Amniotic epithelial cell (primary cell): ENCODE measurements at places on chromosomes 4 and X.

DNA sequence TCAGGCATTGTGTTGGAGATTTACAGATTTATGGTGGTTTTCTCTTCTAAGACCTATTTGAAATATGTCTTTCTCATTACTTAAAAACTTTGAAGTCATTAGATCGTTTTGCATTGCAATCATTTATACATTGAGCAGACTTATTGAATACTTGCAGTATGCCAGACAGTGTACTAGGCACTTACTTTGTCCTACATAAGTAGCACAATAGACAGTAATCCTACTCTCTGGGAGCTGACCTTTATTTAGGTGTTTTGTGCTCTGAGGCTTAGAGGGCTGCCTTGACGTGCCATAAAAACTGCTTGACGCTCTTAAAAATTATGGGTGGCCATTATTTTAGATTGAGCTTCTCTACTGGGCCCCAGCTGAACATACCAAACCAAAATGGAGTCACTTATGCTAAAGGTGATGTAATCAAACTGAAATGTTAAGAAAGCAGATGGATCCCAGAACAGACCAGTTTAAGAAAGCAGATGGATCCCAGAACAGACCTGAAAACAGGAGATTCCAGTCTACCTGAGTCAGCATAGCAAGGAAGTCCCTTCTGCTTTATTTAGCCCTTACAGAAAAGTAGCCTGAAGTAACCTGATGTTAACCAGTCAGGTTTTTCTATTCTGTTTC is 42.4 kb downstream of the PTTG2 start:
- peak; percentile 53 for DNase-seq

DNA sequence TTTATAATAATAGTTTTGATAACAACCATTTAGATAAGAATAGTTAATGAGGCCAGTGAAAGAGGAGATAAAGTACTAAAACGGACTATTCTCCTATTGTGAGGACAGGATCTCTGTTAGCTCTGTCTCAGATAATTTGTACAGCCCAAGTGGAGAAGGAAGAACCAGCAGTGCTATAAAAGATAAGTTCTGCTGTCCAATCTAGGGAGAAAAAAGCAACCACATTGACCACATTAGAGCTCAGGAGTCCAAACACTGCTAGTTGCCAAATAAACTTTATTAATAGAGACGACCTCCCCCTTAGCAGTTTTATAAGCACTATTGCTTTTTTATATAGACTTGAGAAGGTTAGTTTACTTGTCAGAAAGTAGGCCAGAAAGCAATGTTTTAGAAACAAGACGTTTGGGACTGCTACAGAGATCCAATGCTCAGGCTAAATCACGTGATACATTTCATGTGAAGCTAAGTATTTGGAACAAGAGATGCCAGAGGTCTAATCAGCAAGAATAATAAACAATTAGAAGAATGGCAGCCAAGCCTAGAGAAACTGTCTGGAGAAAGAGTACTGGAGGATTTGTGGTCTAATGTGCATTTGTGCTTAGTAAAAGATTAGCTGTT is 15.9 kb downstream of the IL15 start:
- peak; percentile 77 for DNase-seq

GRCh38 chrX:78092296-78092695 is 11.8 kb upstream of the PGK1 start:
- peak; percentile 21 for DNase-seq

GRCh38 chr4:141810712-141811375 is 174.5 kb downstream of the IL15 start:
- DNase-seq, result no peak

DNA sequence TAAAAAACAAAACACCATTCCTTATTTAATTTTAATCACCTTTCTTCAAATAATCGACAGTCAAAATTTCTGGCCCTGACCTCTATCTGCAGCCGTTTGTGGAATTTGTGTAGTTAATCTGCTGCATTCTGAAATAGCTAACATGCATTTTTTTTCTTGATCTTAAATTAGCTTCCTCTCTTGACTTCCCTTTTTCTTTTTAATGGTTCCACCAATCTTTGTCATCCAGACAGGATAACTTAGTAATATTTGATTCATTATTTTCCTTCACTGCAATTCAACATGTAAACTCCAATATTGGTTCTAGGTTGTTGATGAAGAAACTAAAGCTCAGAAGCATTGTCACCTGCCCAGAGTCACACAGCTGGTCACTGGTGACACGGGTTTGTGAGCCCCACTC is 77.3 kb downstream of the ARHGAP10 start:
- no peak for DNase-seq

DNA sequence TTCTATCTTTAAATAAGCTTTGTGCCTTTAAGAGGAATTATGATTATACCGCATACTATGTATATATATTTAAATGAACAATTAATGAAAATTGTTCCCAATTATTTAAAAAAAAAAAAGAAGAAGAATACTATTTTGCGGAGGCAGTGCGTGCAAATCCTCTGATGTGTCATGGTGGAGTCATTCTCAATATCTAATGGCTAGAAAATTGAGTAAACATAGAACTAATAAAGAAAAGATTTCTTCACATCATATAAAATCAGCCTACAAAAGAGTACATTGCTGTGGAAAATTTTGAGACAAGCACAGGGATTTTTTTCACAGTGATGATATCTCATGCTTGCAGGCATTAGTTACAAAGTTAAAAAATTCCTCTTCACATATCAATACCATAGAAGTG is 2.6 kb upstream of the EREG start:
- no peak for DNase-seq

- DNase-seq, result peak; percentile 99
Observed at GRCh38 chr4:83128240-83128929, 13.9 kb upstream of the PLAC8 start.

- DNase-seq, result no peak
Observed at GRCh38 chrX:53071064-53071463, 11.1 kb upstream of the TSPYL2 start.

GRCh38 chrX:104391906-104392305 is 137.2 kb upstream of the ESX1 start:
- no peak for DNase-seq

GRCh38 chr4:105894660-105895582 is at the start of gene NPNT:
TSS of gene NPNT (plus strand) at chr4:105895471. CDS start at chr4:105895653, 182 bp downstream.
- no peak for DNase-seq

DNA sequence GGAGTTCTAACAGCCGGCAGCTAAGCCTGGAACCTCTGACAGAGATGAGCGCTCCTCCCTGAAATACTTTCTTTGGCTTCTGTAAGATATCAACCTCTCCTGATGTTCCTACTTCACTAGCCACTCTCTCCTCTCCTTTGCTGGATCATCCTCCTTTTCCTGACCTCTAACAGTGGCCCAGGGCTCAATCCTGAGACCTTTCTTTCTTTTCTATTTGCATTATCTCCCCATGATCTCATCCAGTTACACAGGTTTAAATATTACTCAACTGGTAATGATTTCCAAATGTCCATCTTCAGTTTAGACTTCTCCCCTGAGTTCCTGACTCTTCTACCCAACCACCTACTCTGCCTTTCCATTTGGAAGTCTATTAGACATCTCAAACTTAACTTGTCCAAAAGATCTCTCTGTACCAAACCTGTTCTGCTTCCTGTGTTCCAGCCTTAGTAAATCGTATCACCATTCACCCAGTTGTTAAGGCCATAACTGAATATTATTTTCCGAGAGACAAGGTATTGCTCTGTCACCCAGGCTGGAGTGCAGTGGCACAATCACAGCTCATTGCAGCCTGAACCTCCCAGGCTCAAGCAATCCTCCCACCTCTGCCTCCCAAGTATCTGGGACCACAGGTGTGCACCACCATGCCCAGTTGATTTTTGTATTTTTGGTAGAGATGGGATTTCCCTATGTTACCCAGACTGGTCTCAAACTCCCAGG is 41.1 kb downstream of the RFC1 start:
- peak; percentile 22 for DNase-seq

GRCh38 chr4:25651682-25652081 is 4.0 kb upstream of the SLC34A2 start:
- no peak for DNase-seq

DNA sequence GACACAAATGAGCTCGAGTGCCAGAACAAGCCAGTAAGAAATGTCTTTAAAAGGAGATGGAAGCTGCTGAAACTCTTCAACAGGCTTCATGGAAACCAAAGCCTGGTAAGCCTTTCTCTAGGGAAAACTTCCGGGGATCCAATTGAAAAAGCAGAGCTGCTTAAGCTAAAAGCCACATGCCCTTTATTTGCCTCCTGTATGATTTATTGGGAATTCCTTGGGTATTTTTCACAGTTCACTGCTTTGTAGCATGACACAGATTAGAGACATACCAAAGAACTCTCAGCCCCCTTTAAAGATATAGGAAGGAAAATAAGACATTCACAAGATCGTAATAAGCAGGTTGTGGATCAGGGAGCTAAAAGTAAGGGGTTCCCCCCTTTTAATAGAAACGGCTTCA is 6.5 kb upstream of the ARHGAP6 start:
- no peak for DNase-seq

DNA sequence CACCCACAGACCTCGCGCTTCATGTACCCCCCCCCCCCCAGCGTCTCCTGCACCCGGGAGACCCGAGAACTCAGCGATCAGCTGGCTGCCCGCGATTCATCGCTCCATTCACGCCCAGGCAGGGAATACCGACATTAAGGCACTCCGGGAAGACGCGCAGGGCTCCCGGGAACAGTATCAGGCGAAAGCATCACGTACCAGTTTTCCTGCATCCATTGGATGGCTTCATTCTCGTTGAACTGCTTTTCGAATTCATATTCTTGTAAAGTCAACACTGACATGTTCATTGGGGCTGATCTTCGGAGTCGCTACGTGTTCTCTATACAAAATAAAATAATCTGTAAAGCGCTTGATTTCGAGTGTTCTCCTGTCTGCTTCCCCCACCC is 373 bp downstream of the ELOVL6 start:
- no peak for DNase-seq

DNA sequence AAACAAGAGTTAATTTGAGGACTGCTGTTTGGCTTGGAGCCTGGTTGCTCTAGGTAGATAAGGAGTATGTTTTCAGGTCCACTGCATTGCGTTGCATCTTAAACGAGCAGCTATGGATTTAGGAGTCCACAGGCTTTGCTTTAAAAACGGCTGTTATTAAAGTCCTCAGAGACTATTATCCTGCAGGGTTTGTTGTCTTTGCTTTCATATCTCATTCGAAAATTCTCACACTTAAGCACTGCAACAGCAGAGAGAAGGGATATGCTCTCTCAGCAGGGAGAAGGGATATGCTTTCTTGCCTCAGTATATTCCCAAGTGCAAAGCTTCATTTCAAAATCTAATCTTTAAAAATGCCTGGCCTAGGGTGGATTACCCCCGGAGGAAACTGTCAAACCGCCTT is 444.7 kb upstream of the FTHL17 start:
- no peak for DNase-seq

- DNase-seq, result peak; percentile 13
Observed at GRCh38 chrX:20197641-20198210, 56.1 kb upstream of the EIF1AX start.

DNA sequence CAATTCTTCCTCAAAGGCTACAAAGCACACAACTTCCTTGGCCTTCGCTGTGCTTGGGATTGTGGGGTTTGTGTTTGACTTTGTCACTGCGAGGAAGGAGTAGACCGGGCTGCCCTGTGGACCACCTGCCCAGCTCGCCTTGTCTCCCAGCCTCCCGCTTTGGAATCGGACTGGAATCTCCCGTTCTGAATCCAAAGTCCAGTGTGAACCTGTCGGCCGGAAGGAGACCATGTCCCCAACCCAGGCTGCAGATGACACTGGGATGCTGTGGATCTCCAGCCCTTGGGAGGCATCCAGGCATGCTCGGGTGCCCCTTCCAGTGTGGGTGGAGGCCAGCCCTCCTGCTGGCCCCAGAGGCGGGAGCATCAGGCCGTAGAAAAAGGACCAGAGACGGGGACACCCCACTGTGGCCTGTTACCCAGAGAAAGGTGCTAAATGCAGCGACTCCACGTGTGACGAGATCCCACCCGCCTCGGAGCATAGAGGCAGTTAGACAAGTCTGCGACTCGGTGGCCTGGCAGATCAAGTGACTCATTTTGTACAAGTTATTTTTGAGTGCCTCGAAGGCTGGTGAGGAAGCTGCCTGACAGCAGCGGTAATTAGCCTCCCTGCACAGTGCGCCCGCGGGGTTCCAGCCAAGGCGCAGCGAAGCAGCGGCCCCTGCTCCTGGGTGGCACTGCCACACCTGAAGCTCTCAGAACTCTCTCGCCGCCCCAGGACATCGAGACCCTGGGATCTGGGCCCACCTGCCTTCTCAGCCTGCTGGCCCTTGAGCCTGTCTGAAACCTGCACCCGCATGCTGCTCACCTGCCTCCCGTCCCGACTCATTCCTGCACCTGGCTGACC is 57.5 kb downstream of the ADRA2C start:
- no peak for DNase-seq

DNA sequence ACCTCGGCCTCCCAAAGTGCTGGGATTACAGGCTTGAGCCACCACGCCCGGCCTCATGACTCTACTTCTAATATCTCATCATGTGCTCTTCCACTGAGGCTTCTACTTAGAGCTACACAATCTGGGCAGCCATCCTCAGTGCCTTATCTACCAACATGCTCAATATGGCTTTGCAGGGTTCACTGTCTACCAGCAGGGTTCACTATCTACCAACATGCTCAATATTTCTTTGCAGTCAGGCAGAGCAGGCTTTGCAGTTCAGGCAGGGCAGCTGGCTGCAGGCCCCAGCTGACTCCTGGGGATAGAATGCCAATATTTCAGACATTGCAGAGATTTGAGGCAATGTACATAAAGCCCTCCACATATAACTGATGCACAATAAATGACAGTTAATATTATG is 47.5 kb downstream of the PKD2 start:
- peak; percentile 72 for DNase-seq

DNA sequence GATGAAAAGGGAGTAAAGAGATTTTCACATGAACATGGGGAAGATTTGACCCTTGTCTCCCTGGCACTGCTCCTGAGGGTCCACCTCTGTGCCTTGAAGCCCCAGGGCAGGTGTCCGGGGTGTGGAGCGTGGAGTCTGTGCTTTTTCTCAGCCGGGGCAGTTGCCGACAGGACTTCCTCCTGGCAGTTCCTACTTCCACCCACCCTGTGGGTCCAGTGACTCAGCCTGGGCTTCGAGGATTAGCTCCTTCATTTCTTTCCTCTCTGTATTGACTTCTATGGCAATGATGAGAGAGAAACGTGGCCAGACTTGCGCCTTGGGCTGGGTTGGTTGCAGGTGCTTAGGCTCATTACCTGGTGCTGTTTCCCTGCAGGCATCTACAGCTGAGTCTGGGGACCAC is 35.9 kb upstream of the CLCN4 start:
- no peak for DNase-seq

DNA sequence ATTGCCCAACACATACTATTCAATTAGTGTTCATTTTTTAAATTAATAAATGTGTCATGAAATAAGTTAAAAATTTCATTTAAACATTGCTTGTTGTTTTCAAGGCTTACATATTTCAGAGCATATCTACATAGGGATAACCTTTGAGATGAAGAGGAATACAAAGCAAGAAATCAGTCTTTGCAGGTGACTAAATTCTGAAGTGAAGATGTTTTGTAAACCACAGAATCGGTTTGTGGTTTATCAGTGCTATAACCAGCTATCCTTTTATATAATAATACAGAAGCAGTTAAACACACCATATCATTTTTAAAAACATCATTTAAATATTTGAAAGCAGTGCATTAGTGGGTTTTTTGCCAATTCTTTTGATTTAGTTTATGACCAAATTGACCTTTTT is 26.9 kb downstream of the FAM241A start:
- DNase-seq, result no peak
